MG63 (cell line): ENCODE measurements at places on chromosomes 6 and 20.

DNA sequence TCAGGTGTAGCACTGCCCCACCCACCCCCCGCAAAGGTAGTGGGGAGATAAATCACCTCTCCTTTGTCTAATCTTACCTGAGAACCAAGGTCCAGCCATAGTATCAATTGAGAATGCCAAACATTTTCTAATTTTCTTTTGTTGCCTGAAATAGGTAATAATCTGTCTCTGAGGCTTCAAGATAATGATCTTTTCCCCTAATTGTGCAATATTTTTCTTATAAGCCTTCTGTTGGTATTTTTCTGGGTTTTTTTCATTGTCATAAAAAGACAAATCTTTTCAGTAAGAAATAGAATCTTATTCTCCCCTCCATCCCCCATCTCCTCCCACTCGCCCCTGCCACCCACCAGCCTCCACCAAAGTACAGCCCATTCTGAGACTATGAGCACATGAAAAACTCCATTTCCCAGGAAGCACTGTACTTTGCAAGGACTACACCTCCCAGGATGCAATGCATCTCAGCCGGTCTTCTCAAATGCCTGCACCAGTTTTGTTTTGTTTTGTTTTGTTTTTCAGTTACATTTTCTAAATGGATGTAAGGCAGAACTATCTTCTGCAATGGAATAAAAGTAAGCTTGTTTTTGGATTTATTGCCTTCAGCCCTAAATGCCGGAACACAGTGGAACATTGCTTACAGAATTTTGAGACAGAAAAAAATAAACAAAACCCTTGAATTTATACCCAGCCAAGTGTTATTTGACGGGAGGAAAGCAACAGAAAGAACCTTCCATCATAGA lies 268.0 kb downstream of the TFAP2A start:
- peak; percentile 45 for DNase-seq

GRCh38 chr20:39825524-39825923 lies 863.4 kb downstream of the DHX35 start:
- DNase-seq, result peak; percentile 24

DNA sequence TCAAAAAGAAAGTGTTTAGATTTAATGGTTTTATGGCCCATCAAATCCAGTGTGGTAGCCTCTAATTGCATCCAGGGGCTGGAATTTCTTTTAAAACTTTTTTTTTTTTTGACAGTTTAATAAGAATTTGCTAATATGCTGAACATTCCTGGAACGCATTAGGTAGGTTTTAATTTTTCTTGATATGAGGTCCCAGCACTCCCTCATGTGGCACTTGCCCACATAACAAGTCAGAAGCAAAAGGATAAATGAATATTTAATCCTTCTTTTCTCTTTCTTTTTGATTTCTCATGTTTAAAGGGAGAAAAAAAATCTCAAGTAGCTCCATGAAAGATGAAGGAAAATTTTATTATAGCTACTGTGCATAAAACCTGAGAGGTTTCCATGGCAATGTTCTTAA lies 13.5 kb downstream of the HAO1 start:
- DNase-seq, result peak; percentile 14

GRCh38 chr6:57315111-57315510 lies 2.3 kb upstream of the PRIM2 start:
- DNase-seq, result no peak

DNA sequence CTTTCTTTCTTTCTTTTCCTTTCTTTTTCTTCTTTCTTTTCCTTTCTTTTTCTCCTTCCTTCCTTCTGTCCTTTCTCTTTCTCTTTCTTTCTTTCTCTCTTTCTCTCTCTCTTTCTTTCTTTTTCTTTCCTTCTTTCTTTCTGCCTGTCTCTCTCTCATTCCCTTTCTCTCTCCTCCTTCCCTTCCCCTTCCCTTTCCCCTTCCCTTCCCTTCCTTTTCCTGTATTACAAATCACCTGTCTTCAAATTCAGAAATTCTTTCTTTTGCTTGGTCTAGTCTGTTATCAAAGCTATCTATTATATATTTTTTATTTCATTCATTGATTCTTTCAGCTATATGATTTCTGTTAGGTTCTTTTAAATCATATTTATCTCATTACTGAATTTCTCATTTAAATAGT lies 315.2 kb upstream of the NOX3 start:
- no peak for DNase-seq
